ENCODE measurements at places on chromosomes 4 and X.

GRCh38 chrX:47497271-47497888, 14.4 kb upstream of the ZNF41 start:
- no peak for DNase-seq

DNA sequence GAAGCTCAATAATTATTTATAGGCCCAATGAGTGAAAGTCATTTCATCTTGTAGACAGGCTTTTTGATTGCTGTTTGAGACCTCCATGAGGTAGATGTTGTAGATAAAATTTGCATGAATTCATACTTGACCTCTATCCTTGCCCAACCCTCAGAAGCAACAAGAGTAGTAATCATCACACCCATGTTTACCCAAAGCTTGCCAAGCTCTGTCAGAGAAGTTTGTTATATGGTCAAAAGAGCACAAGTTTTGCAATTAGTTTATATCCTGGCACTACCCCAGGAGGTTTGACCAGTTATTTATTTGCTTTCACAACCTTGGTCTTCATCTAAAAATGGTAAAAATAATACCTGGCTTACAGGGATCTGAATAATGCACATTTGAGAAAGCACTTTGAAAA, 20.7 kb downstream of the ADH7 start:
- DNase-seq, result no peak

- no peak for DNase-seq
These were observed 109.7 kb downstream of the ZNF827 start for GRCh38 chr4:145828802-145829485.

- no peak for DNase-seq
These were observed 12.5 kb upstream of the MAB21L2 start for GRCh38 chr4:150569384-150569987.

- DNase-seq, result no peak
These were observed 14.8 kb downstream of the RPL34 start for GRCh38 chr4:108635070-108635655.

DNA sequence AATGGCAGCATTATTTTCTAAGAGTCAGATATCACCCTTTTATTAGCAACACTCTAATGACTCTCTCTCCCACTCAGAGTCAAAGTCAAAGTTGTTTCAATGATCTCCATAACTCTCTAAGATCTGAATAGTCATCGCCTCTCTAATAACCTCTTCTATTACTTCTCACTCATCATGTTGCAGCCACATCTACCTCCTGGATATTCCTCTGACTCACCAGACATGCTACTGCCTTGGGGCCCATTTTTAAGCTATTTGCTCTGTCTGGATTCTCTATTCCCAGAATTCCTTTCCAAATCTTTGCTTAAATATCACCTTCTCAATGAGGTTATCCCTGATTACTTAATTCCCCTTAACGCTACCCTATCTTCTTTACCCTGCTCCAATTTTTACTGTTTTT, 391.8 kb upstream of the MAGEB16 start:
- DNase-seq, result no peak

DNA sequence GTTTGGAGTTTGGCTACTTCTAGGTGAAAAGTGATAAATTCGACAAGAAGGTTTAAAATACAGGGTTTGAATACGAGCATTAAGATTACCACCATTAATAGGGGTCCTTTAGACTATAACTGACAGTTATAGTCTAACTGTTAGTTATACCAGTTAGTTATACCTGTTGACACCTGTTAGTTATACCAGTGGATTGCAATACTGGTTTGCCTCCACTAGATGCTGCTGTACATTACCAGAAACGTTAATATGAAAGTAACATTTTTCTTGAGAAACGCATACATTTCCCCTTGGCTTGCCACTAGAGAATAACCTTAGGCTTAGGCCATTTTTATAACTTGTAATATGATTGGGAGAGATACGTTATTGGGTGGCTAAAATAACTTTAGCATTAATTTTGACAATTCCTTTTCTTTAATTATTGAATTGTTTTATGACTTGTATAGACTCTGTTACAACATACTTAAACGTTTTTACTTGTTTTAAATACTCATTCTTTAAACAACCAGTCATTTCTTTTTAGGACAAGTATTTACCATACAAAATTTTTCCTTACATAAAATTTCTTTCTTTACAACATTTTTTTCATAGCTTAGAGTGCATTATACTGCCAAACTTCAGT, 911.2 kb downstream of the FSTL5 start:
- DNase-seq, result no peak

DNA sequence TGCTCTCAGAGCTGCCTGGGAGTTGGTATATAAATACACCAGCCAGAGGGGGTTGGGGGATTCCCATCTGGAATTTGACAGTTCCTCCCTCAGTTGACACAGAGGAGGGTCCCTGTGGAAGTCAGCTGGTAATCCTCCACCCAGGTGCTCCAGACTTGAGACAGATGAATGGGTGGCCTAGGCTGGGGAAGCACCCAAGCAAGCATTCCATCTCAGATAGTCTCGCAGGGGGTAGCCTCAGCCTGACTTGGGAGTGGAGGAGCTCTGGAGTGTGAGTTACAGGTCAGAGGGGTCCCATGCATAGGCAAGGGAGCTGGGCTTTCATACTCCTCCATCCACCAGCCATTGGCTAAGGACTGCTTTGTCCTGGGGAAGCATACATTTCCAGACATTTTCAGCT, 229.3 kb upstream of the BCOR start:
- no peak for DNase-seq

- DNase-seq, result no peak
These were observed 77.7 kb downstream of the CC2D2A start for GRCh38 chr4:15547392-15547791.

DNA sequence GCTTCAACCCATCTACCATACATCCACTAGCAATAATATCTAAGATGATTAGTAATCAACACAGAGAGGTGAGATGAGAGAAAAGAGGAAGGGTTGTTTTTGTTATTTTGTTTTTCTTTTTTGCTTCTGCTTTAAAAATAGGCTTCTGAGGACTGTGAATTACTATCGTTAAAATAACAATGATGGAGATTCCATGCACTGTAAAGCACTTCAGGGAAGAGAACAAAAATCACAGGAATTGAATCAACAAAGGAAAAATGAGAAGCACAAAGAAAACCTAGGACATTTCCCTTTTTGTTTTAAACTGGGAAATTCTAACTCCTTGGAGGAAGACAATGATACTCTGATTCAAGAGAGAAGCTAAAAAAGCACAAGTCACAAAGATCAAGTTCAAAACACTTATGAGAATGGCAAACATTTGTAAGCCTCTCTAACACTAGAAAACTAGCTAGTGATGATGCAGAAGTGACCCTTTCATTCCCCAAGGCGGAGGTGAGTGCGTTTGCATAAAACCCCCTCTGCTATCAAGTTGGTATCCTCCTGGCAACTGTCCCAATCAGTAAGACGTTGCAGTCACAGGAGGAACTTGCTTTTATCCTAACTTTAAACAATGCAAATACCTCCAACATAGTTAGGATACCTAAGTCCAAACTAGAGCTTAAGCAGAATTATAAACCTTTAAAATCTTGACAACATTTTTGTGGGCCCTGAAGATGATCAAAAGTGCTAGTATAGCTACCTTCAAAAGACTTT, 308.5 kb downstream of the CAMK2D start:
- DNase-seq, result peak; percentile 25

DNA sequence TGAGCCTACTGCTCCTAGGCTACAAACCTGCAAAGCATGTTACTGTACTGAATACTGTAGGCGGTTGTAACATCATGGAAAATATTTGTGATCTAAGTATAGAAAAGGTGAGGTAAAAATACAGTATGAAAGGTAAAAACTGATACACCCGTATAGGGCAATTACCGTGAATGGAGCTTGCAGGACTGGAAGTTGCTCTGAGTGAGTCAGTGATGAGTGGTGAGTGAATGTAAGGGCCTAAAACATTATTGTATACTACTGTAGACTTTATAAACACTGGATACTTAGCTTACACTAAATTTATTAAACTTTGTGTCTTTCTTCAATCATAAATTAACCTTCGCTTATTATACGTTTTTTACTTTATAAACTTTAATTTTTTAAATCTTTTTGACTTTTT, 3.7 kb downstream of the KIF4A start:
- no peak for DNase-seq

Data from uterus (tissue), 4 donors.